Kidney capillary endothelial cell (primary cell): ENCODE measurements at places on chromosomes 6 and 20.

GRCh38 chr6:169024047-169024660 is 229.5 kb downstream of the THBS2 start:
- no peak for DNase-seq

- DNase-seq = peak; percentile 51
Observed at GRCh38 chr6:73854998-73855718, 159.2 kb downstream of the CD109 start.

DNA sequence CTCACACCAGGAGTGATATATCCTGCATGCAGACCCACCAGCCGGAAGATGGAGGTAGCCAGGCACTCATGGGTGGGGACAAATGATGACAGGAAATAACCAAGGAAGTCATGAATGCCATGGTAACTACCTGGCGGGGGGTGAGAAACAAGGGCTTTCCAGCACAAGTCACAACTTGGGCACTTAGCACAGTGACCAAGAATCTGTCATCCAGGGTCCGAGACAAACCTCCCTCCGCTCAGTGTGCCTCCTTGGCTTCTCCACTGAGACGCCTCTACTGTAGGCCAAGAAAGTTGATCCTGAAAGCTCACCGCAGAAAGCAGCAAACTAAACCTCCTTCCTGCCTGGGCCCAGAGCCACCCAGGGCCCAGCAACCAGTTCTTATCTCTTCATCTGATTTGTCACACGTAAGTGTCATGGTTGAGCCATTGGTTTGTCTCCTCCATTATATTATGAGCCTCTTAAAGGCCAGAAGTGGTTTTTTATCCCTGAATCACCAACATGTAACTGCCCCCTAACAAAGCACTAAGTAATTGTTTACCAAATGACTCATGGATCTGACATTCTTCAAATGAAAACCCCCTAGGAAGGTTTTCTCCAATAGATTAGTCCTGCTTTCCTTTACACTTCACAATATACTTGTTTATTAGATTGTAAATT is 84.3 kb upstream of the TAB2 start:
- DNase-seq = peak; percentile 98

GRCh38 chr6:137341681-137342195 is 122.6 kb upstream of the IFNGR1 start:
- no peak for DNase-seq

DNA sequence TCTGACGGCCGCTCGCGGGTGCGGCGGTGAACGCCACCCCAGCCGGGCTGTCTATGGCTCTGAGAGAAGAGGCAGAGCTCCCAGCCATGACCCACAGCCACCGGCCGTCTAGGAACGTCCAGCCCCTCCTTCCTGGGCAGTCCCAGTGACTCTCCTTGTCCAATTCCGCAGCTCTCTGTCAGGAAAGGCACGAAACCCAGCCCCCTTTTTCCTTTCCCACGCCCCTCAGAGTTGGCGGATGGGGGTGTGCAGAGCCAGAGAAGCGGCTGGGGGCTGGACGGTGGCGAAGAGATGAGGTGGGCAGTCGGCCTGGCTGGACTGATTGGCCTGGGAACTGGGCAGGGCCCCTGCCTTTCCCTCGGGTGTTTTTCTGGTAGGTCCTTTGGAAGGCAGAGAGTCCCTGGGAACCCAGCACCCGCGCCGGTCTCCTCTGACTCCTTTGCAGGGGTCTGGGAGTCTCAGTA is 1.5 kb downstream of the EBF4 start:
- DNase-seq = no peak

GRCh38 chr20:47501116-47501481 is 588 bp upstream of the NCOA3 start:
- DNase-seq = no peak

GRCh38 chr6:37137201-37138090 is 32.5 kb upstream of the PIM1 start:
- peak; percentile 76 for DNase-seq

DNA sequence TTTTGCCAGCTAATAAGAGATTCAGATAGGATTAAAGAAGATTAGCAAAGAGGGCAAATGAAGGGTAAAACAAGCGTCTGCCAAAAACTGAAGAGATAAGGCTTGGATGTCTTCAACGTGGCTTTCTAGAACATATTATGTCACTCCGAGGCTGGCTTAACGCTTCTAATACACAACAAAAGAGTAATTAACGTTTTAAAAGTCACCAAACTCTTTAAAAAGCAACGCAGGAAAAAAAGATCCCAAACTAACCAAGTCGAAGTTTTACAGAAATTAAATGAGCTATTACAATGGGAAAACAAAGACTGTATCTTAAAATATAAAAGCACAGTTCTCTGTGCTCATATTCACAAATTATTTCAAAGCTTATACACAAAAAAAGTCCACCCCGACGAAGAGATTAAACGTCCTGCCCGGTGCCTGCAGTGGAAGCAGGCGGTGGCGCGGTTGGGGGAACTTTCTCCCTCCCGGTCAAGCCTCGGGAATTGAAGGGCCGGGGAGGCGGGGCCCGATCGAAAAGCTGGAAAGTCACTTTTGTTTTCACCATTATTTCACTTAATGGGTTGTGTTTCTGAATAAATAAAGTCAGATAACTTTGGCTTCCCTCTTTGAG is 1.2 kb downstream of the MAK start:
- peak; percentile 16 for DNase-seq

DNA sequence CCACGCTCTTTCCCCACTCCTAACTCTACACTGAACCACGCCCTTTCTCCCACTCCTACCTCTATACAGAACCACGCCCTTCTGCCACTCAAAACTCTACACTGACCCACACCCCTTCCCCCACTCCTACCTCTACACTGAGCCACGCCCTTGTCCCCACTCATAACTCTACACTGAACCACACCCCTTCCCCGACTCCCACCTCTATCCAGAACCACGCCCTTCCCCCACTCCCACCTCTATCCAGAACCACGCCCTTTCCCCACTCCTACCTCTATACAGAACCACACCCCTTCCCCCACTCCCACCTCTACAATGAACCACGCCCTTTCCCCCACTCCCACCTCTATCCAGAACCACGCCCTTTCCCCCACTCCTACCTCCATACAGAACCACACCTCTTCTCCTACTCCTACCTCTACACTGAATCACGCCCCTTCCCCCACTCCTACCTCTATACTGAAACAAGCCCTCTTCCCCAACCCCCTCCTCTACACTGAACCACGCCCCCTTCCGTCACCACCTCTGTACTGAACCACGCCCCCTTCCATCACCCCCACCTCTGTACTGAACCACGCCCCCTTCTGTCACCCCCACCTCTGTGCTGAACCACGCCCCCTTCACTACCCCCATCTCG is 10.1 kb downstream of the PXMP4 start:
- no peak for DNase-seq

- DNase-seq = no peak
Observed at GRCh38 chr20:16477632-16478031, 95.6 kb downstream of the KIF16B start.

DNA sequence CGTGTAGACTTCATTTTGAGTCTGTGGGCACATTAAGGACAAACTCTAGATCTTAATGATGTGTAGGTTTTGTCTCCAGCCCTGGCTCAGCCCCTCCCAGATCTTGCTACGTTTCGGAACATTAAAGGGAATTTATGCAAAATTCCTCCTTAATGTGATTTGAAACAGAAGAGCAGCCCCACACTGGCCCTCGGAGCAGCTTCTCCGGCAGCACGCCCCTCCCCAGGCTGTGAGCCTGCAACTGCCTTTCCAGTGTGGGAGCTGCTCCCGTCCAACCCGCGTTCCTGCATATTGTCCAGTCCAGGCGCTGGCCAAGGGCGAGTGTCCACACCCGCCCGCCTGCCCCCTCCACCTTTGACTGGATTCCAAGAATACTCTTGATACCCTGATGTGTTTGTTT is 257.2 kb downstream of the TAF4 start:
- DNase-seq = no peak

DNA sequence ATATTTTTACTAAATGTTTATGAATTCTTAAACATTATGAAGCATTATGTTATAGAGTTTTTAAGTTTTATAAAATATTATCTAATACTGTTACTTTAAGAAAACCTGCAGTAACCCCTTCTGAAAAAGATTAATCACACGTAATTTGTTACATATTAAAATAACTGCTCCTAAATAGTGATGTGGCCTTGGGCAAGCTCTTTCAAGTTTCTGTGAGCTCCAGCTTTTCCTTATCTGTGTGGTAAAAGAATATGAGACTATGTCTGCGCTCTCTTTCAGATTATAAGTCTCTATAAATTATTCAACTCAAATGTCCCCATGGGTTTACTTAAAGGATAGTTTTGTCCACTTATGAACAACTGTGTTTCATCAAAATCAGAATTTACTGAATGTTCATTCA is 31.9 kb downstream of the HLA-DMB start:
- no peak for DNase-seq

- DNase-seq = no peak
Observed at GRCh38 chr6:3425574-3425973, 31.3 kb downstream of the SLC22A23 start.

DNA sequence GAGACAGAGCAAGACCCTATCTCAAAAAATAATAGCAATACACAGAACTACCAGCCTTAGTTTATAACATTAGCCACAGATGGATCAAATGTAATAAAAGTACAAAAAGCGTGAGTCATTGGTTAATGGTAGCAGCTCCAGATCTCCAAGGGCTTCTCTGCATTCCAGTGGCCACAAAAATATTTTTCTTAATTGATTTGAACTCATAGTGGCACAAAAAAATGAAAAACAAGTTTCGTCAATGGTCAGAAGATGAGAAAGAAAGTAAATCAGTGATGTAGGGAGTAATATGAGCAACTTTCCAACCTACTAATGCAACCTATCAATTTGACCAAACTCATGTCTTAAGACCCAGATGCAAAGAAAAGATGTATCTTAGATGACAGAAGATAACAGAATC is 79.6 kb downstream of the CEP57L1 start:
- DNase-seq = no peak

GRCh38 chr6:37566111-37566949 is 66.6 kb upstream of the CCDC167 start:
- peak; percentile 32 for DNase-seq

- no peak for DNase-seq
Observed at GRCh38 chr20:40692240-40693011, 3.4 kb upstream of the MAFB start.

GRCh38 chr6:111792914-111793700 is 80.1 kb downstream of the FYN start:
- no peak for DNase-seq

DNA sequence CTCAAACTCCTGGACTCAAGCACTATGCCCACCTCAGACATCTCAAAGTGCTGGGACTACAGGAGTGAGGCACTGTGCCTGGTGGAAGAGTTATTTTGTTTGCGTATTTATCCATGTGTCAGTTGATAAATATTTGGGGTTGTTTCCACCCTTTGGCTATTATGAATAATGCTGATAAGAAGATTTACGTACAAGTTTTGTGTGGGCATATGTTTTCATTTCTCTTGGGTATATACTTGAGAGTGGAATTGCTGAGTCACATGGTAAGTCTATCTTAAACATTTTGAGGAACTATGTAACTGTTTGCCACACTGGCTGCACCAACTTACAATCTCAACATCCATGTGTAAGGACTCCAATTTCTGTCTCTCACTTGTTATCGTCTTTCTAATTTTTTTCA is 200.3 kb downstream of the RNGTT start:
- no peak for DNase-seq

DNA sequence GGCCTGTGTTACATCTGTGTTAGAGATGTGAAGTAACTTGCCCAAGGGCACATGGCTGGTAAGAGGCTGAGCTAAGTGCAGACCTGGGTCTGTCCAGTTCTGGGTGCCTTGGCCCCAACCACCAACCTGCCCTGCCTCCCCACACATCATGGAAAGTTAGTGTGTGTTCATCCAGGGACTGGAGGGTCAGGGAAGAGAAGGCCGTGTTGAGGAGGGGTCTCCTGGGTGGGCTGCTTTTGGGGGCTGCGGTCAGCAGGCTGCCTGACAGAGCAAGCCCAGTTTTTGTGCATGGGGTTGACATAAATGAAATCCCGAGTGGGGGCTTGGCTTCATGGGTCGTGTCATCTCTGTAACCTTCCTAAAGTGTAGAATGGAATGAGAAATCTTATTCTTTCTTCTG is 10.9 kb downstream of the PYGB start:
- no peak for DNase-seq

- no peak for DNase-seq
Observed at GRCh38 chr6:130159956-130160355, 62.8 kb downstream of the SAMD3 start.

DNA sequence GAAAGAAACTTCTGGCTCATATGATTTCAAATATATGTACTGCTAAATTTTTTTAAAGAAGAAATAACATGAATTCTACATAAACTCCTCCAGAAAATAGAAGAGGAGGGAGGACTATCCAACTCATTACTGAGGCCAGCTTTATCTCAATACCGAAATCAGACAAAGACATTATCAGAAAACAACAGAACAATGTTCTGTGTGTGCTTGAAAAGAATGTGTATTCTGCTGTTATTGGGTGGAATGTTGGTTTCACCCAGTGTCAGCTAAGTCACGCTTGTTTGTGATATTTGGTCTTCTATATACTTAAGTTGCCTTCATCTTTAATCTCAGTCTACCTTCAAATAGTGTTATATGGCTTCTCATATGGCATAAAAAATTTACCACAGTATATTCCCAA is 18.6 kb upstream of the ELOVL2 start:
- DNase-seq = no peak

DNA sequence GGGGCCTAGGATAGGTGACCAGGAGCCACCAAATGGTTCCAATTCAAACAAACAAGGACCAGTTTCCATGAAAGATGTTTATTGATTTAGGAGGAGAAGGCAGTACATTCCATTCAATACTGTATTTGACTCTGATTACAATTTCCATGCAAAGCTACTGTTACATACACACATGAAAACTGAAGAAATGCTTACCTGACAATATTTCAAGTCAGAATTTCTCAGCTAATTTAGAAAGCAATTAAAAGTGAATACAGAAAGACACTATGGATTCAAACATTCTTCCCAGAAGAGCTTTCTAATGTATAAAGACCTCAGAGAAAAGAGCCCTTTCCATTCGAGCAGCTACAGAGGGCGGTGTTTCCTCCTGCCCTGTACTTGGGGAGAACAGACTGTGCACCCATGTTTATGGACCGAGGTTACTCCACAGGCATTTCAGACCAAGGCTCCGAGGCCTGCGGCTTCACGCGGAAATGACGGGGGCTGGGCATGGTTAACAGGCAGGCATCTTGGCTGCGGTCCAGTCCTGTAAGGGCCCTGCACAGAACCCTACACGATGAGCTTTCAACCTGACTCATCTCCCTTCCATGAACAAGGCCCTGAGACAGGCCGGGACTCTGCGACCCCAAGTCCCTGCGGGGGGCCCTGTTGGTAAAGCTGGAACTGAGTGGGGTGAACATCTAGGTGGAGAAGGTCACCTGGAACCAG is 25.7 kb upstream of the TCFL5 start:
- peak; percentile 61 for DNase-seq
